ENCODE measurements at places on chromosomes 3 and 15.

- DNase-seq = no peak
These were observed 311.4 kb downstream of the TBC1D5 start for GRCh38 chr3:17431004-17431403.

DNA sequence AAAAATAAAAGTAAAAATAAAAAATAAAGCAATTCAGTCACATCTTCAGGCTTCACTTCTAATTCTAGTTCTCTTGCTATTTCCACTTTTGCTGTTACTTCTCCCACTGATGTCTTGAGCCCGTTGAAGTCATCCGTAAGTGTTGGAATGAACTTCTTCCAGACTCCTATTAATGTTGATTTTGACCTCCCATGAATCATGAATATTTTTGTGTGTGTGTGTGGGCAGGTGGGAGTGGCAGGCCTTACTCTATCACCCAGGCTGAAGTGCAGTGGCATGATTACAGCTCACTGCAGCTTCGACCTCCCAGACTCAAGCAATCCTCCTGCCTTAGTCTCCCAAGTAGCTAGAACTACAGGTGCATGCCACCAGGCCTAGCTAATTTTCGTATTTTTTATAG is 10.7 kb downstream of the USP4 start:
- DNase-seq = no peak

- no peak for DNase-seq
These were observed 276.6 kb upstream of the ZPLD1 start for GRCh38 chr3:102158080-102158740.

GRCh38 chr15:23038726-23039142 is 635 bp downstream of the TUBGCP5 start:
- DNase-seq = no peak

GRCh38 chr3:160133757-160134156 is 91.5 kb upstream of the C3orf80 start:
- DNase-seq = no peak

- peak; percentile 4 for DNase-seq
These were observed 472 bp downstream of the BSN start for GRCh38 chr3:49554633-49555265.

GRCh38 chr3:110887176-110887575 is 184.4 kb upstream of the NECTIN3 start:
- DNase-seq = no peak

DNA sequence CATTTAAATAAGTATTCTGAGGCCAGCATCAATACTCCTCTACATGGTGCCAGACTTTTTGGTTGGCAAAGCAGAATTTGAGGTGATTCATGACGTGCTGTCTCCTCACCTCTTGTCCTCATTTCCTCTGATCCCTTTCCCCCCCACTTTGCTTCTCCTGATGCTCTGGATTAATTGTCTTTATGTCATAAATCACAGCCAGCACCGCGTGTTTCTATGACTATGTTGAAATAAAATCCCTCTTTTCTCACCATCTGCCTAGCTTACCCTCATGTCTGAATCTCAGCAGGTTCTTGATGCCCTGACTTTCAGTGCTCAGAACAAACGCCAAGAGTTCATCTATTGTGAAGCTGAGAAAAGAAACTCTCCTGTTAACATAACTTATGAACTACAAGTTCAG is 19.7 kb upstream of the PTPRG start:
- DNase-seq = no peak

DNA sequence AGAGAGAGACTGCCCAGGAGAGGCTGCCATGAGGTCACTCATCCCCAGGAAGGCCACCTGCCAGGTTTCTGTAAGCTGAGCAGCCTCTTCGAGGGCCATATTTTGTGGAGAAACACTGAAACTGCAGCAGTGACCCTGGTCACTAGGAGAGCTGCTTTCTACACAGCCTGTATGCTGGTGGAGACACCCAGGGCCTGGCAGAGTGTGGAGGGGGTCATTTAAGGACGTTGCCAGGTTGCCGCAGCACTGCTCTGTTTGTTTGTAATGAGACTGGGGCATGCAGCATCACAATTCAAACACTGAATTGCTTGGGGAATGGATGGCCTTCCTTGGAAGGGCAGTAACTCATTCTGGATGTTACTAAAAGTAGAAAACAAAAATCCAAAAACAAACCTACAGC is 104.9 kb upstream of the TRIM42 start:
- DNase-seq = no peak

DNA sequence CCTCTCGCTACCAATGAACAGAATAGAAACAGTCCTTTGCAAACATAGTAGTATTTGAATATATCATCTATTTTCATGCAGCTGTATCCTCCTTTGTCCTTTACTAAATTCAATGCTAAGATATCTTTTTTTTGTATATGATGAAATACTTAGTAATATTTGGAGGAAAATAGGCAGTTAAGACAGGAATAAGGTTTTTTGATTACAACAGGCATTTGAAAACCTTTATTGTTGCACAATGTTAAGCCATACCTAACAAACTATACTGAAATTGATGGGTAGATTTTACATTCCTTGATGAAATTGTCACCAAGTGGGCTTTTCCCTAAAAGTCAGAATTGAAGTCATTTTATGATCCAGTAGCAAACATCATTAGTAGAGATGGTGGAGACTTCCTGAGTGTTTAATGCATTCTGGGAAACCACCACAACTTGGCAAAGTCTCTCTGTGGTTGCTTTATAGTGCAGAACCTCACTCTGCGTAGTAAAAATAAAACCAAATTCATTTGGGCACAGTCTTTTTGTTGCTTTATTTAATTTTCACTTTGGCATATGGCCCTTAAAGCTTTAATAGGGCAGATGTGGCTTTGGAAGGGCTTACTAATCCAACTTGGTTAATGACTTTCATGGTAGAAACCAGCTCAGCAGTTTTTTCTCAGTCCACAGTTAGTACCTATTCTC is 216.0 kb downstream of the DIPK2A start:
- DNase-seq = no peak

GRCh38 chr3:65425880-65426279 is 612.8 kb downstream of the MAGI1 start:
- DNase-seq = no peak

- DNase-seq = no peak
These were observed 102.6 kb upstream of the IL12A start for GRCh38 chr3:159886050-159886449.

DNA sequence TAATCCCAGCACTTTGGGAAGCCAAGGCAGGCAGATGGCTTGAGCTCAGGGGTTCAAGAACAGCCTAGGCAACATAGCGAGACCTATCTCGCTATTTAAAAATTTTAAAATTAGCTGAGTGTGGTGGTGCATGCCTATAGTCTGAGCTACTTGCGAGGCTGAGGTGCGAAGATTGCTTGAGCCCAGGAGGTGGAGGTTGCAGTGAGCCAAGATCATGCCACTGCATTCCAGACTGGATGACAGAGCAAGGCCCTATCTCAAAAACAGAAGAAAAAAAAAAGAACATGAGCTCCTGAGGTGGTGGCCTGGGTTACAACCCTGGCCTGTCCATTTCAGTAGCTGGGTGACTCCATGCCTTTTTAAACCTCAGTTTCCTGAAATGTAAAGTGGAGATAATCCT is 7.2 kb downstream of the DNASE1L3 start:
- no peak for DNase-seq

DNA sequence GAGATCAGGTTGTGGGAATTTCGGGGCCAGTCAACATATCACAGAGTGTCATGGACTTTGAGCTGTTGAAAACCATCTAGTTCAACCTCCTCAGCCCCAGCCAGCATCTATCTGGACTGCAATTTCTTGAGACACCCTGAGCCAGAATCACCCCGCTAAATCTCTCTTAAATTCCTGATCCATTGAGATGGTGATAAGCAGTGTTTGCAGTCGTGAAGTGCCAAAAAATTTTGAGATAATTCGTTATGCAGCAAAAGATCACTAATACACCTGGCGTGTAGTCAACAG is 29.3 kb downstream of the TMED3 start:
- no peak for DNase-seq

DNA sequence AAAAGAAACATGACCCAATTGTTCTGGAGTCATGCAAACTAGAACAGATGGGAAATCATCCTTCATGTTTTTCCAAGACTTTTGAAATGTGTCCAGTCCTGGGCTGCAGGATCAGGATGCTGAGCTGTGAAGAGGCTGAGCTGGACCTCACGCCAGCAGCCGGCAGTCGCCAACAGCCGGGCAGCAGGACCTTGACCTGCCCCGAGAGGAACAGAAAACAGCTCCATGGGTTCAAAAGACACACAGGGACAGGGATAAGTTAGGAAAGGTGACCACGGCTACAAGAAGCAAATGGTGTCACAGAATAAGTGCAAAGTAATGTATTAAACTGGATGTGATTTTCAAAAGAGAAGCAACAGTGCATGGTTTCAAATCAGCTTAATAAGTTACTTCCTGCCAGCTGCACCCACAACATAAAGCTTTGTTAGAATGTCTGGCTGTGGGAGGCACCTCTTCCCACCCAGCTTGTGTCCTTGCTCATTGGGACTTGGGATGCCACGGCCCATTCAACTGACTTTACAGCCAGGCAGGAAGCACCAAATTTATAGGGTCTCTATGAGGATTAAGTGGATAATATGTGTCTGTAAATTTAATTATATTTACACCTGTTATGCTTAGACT is 266.4 kb downstream of the GABRG3 start:
- no peak for DNase-seq

DNA sequence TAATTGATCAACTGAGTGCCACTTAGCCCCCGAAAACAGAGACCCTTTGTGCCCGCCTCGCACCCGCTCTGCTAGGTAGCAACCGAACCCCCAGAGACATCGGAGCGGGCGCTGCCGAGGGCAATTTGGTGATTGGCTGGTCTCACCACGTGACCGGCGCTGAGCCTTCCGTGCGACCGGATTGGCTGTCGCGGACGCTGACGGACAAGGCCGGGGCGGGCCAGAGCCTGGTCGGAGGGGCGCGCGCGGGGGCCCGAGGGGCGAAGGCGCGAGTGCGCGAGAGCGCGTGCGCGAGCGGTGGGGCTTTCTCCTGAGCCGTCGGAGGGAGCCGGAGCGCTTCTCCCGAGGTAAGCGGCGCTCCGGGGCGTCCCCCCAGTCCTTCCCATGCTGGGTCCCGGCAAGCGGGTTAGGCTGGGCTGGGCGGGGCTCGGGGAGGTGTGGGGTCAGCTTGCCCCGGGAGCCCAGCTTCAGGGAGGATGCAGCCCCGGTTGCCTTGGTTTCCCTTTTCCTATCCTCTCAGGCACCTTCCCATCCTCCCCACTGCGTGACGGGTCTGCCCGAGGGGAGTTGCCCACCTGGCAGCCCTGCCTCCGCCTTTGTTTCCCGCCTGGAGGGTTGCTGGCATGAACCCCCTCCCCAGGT is at the start of gene TMEM108:
Gene TMEM108, plus strand, starts transcription at position 303 of the 642 bp plus-strand sequence.
- peak; percentile 97 for DNase-seq

DNA sequence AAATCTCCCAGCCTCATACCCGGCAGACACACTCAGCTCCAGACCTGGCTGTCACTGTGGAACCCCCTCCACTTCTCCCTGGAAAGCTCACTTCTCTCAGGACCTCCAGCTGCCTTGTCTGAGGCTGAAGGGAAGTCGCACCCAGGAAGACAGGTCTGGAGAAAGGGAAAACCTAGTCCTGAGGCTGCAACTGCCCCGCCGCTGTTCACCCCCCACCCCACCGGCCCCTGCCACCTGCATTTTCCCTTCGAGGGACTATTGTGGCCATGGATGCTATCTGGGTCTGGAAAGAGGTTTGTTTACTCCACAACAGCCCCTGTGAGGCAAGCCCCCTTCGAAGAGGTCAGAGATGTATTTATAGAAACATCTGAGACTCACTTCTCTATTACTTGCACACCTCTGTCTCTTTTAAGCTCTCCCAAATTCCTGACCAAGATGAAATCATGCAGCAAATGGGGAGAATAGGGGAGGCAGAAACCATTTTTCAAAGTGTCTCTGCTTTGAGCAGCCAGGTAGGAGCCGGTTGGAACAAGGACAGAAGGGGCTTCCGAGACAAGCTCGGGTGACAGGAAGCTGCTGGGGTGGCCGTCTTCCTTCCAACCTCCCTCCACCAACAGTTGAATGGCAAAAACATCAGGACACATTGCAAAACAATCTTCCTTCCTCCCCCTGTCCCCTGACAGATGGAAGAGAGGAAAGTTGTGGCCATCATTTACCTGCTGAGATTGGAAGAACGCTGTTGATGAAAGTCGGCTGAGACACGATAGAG is 518 bp downstream of the COLQ start:
- no peak for DNase-seq

DNA sequence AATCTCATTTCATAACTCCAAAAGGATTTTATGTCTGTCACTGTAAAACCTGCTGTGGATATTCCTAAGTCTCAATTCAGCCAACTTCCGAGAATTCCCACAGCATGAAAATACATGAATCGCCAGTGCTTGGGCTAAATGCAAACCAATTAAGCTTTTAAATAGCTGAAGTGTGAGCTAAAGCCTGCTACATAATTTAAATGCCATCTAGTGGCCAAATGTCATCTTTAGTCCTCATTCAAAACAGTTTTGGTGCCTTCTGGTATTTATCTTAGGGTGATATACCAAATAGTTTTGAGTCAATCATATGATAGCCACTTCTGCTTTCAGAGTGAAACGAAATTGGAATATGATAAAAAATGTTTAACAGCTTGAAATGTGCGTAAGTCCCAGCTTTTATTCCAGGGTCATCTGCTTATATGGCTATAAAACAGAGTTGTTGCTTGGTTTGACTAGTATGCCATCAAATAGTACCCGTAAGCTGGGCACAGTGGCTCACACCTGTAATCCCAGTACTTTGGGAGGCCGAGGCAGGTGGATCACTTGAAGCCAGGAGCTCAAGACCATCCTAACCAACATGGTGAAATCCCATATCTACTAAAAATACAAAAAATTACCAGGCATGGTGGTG is 41.8 kb upstream of the CCNL1 start:
- peak; percentile 8 for DNase-seq

DNA sequence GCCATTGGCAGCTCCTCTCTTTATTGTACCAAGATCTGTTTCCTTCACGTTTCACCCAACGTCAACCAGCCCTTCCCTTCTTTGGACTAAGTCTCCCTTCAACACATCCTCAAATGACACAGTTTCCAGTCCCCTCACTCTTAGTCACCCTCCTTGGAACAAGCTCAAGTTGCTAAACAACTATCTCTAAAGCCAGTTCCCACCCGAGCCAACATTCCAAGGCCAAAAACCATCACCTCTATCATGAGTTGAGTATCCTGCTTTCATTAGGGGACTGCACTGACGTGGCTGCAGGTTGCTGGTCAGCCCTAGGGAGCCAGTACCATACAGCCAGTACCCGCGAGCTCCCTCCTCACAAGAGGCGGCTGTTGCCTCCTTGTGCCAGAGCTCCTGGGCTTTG is 73.8 kb downstream of the LIPC start:
- no peak for DNase-seq

DNA sequence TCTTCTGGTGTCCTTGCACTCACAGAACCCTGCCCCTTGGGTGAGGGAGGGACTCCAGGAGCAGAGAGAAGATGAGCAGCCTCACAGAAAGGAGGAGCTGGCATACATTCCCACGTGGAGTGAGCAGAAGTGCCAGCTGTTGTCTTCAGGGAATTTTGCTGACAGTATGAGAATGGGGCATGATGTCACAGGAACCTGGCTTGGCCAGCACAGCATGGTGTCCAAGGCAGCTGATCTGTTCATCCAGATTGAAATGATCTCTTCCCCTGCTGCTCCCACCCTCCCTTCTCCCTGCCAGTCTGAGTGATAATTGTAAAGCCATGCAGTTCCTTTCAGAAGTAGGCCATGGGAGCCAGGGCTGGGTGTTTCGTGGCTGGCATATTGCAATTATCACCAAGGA is 53.3 kb downstream of the GJD2 start:
- DNase-seq = no peak

Measured in NCI-H1092 (cell line).